ENCODE measurements at places on chromosomes 5 and 9. TPM values are rescaled to one million over a fixed set of nuclear protein-coding genes. Genes with fewer than 3 reads are reported as not detected.

DNA sequence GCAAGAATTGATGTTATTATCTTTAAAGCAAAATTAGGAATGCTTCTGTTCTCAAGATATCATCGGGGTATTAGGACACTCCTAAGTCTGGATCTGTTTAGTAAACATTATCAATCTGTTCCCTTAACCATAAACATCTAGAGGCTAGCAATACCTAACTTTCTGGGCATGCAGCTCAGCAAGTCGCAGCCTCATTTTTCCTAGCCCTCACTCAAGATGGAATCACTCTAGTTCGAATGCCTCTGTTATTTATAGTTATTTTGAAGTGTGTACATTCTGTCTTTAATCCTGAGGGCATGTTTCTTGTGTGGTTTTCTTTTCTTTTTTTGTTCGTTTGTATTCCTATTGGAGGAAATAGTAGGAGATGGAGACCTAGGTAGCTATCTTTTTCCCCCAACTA, 66.9 kb downstream of the FER start:
- DNase-seq: no peak

- no peak for DNase-seq
Measured at GRCh38 chr5:108743319-108743718, 4.4 kb upstream of the FER start.

DNA sequence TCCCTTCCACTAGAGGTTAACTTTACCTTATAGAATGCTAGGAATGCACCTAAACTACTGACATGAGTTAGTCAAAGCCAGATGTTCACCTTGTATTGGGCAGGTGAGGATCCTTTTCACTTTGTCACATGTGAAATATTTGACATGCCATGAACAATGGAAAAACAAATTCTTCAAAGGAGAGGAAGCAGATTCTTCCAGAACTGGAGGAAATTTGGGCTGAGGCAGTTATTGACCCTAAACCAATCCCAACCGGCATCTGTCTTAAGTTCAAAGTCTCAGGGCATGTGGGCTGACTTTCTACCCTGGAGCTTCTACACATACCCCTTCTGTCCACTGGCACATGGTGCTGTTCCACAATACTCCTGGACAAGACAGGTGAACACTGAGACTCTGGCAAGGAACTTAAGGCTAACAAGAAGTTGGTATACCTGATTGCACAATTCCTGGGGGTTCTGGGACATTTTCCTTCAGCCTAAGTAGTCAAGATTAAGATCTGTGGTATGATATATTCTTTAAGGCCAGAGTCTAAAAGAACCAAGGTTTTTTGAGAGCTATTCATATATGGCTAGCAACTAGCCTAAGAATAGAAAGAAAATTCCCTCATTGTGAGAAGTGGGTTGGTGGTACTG, 2.6 kb downstream of the VLDLR start:
- DNase-seq: no peak

GRCh38 chr5:10914741-10915480, 153.9 kb upstream of the DAP start:
- no peak for DNase-seq

- no peak for DNase-seq
Measured at GRCh38 chr9:3777137-3777536, 251.3 kb upstream of the RFX3 start.

AHRR gene
- 1.4 TPM for total RNA-seq

DNA sequence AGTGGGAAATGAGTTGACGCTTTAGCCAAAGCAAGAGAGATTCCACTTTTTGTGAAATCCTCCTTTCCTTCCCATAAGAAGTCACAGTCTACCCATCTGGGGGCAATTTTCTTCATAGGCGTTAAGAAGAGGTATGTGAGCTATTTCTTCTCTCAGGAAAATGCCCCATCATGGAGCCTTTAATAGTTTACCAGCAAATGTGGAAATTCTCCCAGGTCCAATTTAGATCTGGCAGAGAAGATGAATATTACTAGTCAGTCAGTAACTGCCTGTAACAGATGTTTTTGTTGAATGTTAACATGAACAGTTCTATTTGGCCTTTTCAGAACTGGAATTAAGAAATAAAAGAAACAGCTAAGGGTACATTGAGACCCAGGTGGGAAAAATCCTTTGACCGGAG, 156.4 kb upstream of the RFX3 start:
- no peak for DNase-seq

- no peak for DNase-seq
Measured at GRCh38 chr9:7799944-7800285, 337 bp upstream of the DMAC1 start.

- no peak for DNase-seq
Measured at GRCh38 chr9:128128836-128129590, 1.5 kb upstream of the PTGES2 start.

GRCh38 chr5:139205124-139205523, 7.0 kb upstream of the SIL1 start:
- no peak for DNase-seq

- no peak for DNase-seq
Measured at GRCh38 chr5:67031692-67032091, 164.9 kb downstream of the CD180 start.

- DNase-seq: no peak
Measured at GRCh38 chr5:155021842-155022241, 8.3 kb downstream of the KIF4B start.

DNA sequence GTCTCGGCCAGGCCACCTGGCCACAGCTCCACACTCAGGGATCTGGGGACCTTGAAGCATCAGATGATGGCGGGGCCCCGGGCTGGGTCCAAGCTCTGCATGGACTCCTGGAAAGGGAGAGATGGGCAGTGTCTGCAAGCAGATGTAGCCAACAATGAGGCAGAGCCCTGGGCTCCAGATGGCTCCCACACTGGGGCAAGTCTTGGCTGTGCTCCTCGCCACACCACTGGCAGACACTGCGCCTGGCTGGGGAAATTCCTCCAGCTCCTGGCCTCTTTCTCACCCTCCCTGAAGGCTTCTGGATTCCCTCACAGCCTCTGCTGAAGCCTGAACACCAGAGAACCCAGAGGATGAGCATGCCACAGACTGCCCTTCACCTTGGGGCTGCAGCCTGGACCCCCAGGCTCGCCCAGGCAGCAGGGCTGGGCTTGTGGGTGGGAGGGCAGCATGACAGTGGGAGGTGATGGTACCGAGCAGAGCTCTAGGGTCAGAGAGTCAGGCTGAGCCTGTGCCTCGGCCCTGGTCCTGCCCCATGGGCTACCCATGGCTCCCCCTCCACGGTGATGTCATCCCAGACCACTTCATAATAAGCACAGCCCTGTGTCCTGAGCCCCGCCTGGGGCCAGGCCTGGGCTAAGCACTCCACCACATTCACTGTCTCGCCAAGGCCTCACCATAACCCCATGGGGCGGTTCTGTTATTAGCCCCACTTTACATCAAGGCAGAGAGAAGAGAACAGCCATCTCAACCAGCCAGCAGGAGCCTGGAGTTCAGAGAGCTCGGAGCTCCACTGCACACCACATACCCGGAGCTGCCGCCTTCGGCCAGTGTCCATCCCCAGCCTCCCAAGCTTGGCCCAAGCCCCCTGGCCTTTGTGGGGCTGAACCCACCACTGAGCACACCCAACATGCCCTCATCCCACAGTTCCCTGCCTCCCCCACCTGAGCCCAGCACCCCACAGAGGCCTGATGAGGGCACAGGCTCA, 62.2 kb upstream of the ADAMTS2 start:
- peak; percentile 27 for DNase-seq
